Stimulated activated effector memory CD8-positive, alpha-beta T cell treated with anti-CD3 and anti-CD28 coated beads, Interleukin-12 subunit alpha, Interleukin-12 subunit beta, amount 100 ng/mL, for 72 hours (primary cell): ENCODE measurements at places on chromosomes 6 and 20.

GRCh38 chr20:61090541-61090940 is 161.5 kb upstream of the CDH4 start:
- DNase-seq, result no peak

GRCh38 chr6:139743664-139744437 is 369.4 kb upstream of the CITED2 start:
- no peak for DNase-seq

DNA sequence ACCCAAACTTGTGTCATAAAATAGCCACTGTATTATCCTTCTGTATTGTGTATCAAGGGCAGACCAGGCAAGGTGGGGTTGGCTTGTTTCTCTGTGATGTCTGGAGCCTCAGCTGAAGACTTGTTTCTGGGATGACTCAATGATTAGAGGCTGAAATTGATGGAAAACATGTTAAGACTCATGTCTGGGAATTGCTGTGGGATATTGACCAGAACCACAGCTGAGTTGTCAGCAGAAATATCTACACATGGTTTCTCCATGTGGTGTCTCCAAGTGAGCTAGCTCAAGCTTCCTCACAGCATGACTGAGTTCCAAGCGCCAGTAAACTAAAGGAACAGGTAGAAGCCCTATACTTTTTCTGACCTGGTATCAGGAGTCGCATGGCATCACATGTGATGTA is 128.5 kb upstream of the SYNDIG1 start:
- DNase-seq, result no peak

- no peak for DNase-seq
These were observed 969.9 kb upstream of the CITED2 start for GRCh38 chr6:140344142-140344913.

GRCh38 chr6:143964674-143965081 is 43.4 kb downstream of the PLAGL1 start:
- no peak for DNase-seq

DNA sequence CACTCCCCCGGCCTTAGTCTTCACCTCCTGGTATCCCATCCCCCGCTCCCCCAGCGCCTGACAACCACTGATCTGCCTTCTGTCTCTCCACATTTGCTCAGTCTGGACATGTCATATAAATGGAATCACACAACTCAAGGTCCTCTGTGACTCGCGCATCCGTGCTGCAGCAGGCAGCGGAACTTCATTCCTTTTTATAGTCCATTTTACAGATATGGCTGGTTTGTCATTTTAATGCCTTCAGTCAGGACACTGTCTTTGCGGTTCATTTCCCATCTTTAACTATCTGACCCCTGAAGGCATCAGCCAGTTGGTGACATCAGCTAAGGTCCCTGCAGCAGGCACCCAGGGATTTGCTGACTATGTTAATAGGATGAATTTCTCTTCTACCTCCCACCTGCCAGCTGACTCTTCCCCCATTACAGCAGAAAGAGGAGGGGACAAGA is 125.7 kb downstream of the ZMYND8 start:
- no peak for DNase-seq

- no peak for DNase-seq
These were observed 33.0 kb upstream of the ME1 start for GRCh38 chr6:83463886-83464285.

GRCh38 chr6:152271776-152272464 is 365.2 kb downstream of the SYNE1 start:
- DNase-seq, result no peak

DNA sequence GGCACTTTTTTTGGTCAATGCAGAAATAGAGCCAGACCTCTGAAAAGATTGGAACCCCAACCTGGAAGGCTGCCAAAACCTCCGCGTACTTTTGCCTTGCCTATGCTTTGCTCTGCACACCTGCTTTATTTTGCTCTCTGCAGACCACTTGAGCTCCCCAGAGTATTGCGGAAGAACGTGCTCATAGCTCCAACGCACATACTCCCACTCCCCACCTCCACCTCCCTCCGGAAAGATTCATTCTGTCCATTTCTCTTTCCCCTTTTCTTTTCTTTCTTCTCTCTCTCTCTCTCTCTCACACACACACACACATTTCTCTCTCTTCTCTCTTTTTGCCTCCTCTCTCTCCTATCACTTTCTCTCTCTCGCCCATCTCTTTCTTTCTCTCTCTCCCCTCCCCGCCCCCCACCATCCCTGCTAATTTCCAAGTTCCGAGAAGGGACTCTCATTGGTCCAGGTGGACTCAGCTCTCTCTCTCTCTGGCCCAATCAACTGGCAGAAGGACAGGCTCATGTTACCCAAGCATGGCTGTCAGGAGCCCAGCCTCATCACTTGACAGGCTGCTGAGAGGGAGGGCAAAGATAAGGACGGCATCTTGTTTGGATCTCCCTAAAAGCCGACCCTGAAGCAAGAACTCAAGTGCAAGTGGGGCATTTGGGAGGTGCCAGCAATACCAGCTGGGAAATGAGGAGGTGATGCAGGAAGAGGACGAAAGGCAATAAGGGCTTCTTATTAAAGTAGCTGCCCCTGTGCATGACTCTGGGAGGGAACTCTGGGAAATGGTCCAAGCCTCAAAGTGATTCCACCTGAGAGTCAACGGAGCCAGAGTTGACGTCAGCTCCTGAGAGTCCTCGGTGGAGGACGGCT is 246.1 kb downstream of the LY86 start:
- DNase-seq, result no peak

DNA sequence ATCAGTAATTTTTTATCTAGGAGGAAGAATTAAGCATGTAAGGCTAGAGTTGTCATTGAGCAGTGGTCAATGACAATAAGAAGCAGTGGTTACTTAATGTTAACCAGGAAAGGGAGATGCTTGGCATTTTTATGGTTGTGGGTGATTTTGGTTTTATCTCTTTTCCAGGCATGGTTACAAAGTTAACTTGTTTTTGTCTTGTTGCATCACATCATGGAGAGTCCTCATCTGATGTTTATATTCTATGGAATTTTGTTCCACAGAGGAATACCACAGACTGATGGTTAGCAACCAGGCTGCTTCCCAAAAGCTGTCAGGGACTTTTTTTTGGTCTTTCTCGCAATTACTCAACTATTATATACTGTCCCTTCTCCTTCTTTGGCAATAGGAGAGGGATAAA is 32.7 kb downstream of the OPRM1 start:
- no peak for DNase-seq

DNA sequence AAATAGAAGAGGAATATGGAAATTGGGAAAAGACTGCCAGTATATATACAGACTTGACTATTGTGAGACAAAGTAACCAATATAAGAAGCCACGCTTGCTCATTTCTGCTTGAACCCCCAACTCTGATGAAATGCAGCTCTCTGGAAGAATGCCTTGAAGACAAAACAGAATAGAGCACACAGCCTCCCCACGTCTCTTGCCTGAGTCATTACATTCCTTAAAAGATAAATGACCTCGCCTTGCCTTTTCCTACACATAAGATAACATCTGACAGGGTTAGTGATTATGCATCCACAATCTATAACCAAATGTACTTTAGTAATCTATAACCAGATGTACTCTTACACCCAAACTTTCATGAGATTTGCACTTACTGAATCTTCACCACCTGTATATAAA is 141.1 kb upstream of the EEF1E1 start:
- no peak for DNase-seq

GRCh38 chr6:24273096-24273870 is 84.6 kb downstream of the DCDC2 start:
- DNase-seq, result no peak

- peak; percentile 42 for DNase-seq
These were observed 67.4 kb downstream of the ALDH8A1 start for GRCh38 chr6:134882426-134883038.

DNA sequence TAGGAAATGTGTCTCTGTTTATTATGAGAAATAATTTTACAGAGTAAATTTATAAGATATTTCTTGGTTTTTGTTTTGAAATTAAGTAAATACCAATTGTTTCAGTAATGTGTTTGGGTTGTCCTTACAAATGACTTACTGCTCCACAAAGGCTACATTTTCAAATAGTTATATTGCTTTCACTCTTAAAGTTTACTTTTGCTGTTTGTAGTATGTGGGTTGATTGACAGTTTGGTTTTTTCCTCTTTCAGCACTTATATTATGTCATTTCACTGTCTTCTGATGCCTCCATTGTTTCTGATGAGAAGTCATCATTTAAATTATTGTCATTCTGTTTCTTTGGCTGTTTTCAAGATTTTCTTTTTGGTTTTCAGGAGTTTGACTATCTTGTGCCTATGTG is 34.9 kb upstream of the SUMO4 start:
- DNase-seq, result no peak

- no peak for DNase-seq
These were observed 27.4 kb downstream of the FRMD1 start for GRCh38 chr6:168051648-168052047.

GRCh38 chr6:148866657-148867268 is 119.9 kb downstream of the UST start:
- no peak for DNase-seq

- DNase-seq, result no peak
These were observed 93.1 kb upstream of the PMEPA1 start for GRCh38 chr20:57802765-57803507.

- DNase-seq, result no peak
These were observed 787 bp upstream of the BTN2A2 start for GRCh38 chr6:26382121-26382520.

DNA sequence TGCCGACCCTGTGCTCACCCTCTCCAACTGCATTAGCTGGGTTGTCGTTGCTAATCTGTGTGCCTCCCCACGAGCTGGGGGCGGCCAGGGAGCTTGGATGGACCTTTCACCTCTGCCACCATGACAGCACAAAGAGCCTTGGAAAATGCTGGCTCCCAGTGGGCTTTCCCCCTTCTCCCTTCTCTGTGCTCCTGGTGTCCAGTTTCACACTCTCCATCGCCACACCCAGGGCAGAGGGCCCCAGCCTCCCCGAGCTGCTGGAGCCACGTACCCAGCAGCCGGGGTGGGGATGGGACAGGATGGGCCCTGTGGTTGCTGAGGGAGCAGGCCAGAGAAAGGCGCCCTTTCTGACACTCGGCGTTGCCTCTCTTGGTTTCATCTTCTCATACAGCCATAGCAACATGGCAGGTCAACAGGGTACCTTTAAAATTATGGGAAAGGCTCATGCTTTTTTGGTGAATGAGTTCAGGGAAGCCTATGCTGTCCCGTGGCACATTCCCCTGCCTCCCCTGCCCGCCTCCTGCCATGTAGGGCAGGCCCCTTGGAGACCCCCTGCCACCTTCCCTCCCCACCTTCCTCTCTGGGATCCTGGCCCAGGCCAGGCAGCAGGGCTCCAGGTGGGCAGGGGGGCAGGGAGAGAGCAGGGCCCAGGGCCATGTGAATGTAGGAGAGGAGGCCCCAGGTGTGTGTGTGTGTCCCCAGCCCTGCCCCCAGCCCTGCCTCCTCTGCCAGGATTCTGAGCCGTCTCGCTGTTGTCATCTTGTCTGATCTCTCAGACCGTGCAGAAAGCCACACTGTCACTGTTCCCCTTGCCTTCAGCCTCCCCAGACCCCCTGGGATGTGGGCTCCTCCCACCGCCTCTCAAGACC is 85.2 kb upstream of the CCDC167 start:
- DNase-seq, result no peak

- DNase-seq, result no peak
These were observed 13.4 kb upstream of the SMIM8 start for GRCh38 chr6:87308970-87309369.

- DNase-seq, result no peak
These were observed 25.6 kb upstream of the MBOAT1 start for GRCh38 chr6:20237677-20238460.

GRCh38 chr6:130720076-130720715 is 107.0 kb upstream of the SMLR1 start:
- no peak for DNase-seq

GRCh38 chr6:100695445-100695844 is 185.7 kb downstream of the ASCC3 start:
- no peak for DNase-seq

GRCh38 chr6:32128751-32129296 is 778 bp upstream of the ATF6B start:
- no peak for DNase-seq

- DNase-seq, result no peak
These were observed 15.4 kb downstream of the FKBP1A start for GRCh38 chr20:1377341-1377871.

DNA sequence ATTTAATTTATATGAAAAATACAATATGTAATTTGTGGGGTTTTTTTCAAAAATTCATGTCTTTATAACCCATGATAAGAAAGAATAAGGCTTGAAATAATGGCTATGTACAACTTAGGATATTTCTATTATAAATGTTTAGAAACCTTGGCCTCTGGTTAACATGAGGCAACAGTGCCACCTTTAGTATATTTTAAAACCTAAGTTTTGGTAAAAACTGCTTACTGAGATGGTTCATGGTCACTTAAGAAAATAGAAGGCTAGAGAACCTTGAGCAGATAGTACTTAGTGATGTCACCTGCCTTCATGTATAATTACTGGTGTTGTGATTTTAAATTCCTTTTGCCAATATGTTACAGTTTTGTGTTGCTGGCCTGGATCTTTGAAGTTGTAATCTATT is 176.4 kb downstream of the ADGB start:
- no peak for DNase-seq

- no peak for DNase-seq
These were observed 639 bp upstream of the ZNF335 start for GRCh38 chr20:45972500-45973183.
